ENCODE measurements at places on chromosomes 16 and 17. TPM values are rescaled to one million over a fixed set of nuclear protein-coding genes. Genes with fewer than 3 reads are reported as not detected.
A peak's percentile ranks its signal among the peaks of the same experiment; 100 is the strongest.

DNA sequence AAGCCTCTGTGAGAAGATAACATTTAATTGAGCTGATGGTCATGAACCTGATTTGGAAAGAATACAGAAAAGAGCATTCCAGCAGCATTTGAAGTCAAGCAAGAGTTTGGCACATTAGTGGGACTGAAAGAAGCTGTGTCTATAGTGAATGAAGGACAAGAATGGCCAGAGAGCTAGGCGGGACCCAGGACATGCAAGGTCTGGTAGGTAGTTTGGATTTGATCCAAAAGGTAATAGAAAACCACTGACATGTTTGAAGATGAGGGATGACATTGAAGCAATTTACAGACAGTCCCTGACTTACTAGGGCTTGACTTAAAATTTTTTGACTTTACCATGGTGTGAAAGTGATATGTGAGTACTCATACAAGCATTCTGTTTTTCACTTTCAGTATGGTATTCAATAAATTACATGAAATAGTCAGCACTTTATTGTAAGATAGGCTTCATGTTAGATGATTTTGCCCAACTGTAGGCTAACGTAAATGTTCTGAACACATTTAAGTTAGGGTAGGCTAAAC is 7.6 kb downstream of the CYB5B start:
- no peaks in the 10 kb centered on the region for H3K27me3 ChIP-seq
- H3K4me3 ChIP-seq, result no peak overlapping the region
- H3K27ac ChIP-seq, result no peak overlapping the region

- H3K27ac ChIP-seq, result no peak overlapping the region
- no peak overlapping the region for H3K4me3 ChIP-seq
- no peaks in the 10 kb centered on the region for H3K27me3 ChIP-seq
- no peaks in the 10 kb centered on the region for H3K36me3 ChIP-seq
- DNase-seq, result no peak
Observed at GRCh38 chr16:400061-400591, 1.6 kb upstream of the DECR2 start.

Gene TBX2
- total RNA-seq, result 8.6 TPM

- DNase-seq, result peak; percentile 55
- H3K27me3 ChIP-seq, result no peaks in the 10 kb centered on the region
- no peak overlapping the region for H3K4me3 ChIP-seq
- no peak overlapping the region for H3K27ac ChIP-seq
- no peaks in the 10 kb centered on the region for H3K36me3 ChIP-seq
Observed at GRCh38 chr17:10754109-10754508, 24.3 kb upstream of the TMEM220 start.

DNA sequence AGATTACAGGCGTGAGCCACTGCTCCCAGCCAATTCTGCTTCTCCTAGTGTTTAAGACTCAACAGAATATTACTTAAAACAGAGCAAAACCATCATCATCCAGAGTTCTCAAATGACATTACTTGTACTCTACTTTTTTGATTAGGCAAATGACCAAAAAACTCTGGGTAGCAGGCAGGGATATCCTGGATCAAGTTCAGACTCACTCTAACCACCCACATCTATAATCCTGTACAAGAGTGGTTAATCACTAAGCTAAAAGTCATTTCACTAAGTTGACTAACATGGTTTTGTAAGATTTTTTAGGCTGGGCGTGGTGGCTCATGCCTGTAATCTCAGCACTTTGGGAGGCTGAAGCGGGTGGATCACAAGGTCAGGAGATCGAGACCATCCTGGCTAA is 6.8 kb downstream of the NAE1 start:
- DNase-seq, result no peak
- no peak overlapping the region for H3K27ac ChIP-seq
